ENCODE measurements at places on chromosomes 12 and 14.

GRCh38 chr12:118193477-118193876, 57.6 kb downstream of the PEBP1 start:
- DNase-seq: no peak

GRCh38 chr14:103341250-103342129, 7.5 kb downstream of the EIF5 start:
- no peak for DNase-seq

- DNase-seq: no peak
These were observed 9.6 kb downstream of the SUSD6 start for GRCh38 chr14:69620981-69621380.

GRCh38 chr14:64467566-64467965, 2.3 kb downstream of the AKAP5 start:
- DNase-seq: no peak

GRCh38 chr12:106139422-106140171, 843 bp upstream of the NUAK1 start:
- no peak for DNase-seq

All from cortex of kidney (tissue), 1 donor.